ENCODE measurements at places on chromosomes 6 and 20. TPM values are rescaled to one million over a fixed set of nuclear protein-coding genes. Genes with fewer than 3 reads are reported as not detected.
A peak's percentile ranks its signal among the peaks of the same experiment; 100 is the strongest.

Gene EFCAB8
- total RNA-seq: 0.07 TPM

- no peak for DNase-seq
Observed at GRCh38 chr6:79134699-79135474, 56.8 kb upstream of the PHIP start.

DNA sequence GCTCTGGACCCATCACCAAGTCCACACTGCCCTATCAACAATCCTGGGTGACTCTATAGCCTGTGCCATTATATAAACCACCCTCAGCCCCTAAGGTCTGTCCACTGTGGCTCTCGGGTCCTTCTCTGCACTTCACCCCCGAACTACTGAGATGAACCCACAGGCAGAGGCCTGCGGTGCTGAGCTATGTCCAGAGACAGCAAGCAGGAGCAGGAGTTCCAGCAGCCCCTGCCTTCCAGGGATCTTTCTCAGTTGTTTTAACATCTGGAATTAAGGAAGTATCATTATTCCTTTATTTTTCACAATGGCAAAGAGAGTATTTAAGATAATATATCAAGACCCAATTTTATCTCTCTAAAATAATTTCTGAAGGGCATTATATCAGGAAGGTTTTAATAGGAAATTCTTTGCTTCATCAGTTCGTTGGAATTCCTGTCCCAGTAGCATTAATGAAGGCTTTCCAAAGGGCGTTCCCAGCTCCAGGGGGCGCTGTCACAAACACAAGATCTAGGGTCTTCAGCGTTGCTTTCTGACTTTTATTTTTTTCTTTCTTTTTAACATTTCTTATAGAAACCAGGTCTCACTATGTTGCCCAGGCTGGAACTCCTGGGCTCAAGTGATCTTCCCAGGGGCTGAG lies 27.3 kb downstream of the RRBP1 start:
- DNase-seq: no peak

GRCh38 chr20:1665345-1665744 lies 7.8 kb upstream of the SIRPG start:
- no peak for DNase-seq

- no peak for DNase-seq
Observed at GRCh38 chr20:8020314-8021079, 936 bp upstream of the TMX4 start.

GRCh38 chr6:167517254-167517916 lies 192.5 kb downstream of the TTLL2 start:
- no peak for DNase-seq

DNA sequence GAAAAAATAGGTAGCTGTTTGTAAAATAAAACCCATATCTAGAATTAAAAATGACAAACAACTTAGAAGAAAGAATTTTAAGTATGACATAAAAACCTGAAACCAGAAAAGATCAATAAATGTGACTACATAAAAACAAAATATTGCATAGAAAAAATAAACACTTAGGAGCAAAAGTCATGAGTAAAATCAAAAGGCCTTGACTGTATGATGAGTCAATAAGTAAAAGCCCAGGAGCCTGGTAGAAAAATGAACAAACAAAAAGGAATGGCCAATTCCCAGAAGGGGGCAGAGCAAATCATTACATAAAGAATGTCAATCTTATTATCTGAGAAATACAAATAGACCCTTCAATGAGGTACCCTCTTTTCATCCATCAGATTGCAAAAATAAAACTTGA lies 20.7 kb upstream of the ENPP1 start:
- no peak for DNase-seq

GRCh38 chr20:38937000-38937399 lies 10.8 kb downstream of the FAM83D start:
- no peak for DNase-seq

- DNase-seq: no peak
Observed at GRCh38 chr6:122580737-122581136, 29.5 kb upstream of the PKIB start.

GRCh38 chr20:9884061-9884460 lies 45.2 kb upstream of the PAK5 start:
- DNase-seq: no peak

DNA sequence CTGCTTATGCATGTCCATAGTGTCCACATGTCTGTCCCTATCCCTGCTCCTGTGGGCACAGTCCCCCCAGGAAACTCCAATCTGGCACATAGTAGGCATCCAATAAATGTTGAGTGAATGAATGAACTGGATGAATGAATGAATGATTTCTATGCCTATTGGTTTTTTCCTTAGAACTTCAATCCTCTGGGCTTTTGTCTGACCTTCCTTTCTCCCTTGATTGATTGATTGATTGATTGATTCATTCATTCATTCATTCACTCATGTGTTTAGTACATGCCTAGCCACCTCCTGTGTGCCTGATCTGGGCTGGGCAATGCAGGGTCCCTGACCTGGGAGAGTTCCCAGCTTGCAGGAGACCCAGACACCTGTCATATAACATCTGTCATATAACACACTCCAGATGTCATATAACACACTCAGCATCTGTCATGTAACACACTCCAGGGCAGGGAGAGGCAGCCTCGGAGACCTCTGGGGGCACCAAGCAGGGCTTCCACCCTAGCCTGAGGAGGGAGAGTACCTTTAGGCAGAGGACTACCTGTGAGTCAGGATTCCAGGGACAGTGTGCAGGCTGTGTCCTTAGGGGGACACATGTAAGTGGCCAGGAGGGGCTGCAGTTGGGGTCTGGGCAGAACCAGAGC lies 17.9 kb downstream of the VSTM2L start:
- DNase-seq: no peak

DNA sequence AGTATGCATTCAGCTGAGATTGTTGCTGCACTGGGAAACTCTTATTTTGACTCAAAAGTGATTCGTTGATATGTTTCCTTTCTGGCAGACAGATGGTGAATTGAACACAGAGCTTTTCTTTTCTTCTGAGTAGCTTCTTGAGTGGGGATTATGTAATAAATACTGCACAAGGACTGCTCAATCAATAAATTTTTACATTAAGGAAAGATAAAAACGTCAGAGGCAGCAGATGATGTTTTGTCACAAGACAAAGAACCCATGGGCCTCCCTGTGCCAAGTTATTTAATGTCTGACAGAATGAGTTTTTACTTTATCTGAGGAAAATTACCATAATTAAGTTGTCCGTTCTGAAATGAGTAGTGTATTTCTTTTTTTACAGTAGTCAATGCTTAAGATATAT lies 460.3 kb downstream of the UTRN start:
- no peak for DNase-seq

DNA sequence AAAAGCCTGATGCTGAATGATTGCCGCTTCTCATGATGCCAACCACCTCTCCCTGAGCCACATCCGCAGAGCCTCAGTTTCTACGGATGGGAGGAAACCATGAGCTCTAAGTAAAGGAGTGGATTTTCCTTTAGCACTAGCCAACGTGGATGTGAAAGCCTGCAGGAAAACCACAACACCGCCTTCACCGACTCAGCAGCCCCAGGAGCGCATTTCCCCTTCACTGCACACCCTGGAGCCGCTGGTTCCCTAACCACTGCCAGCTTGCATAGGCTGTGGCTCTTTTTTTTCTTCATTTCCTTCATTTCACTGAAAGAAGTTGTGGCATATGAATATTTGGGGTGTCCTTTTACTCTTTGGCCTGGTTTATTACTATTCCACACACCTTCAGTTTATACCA lies 50.5 kb upstream of the SSTR4 start:
- DNase-seq: no peak

DNA sequence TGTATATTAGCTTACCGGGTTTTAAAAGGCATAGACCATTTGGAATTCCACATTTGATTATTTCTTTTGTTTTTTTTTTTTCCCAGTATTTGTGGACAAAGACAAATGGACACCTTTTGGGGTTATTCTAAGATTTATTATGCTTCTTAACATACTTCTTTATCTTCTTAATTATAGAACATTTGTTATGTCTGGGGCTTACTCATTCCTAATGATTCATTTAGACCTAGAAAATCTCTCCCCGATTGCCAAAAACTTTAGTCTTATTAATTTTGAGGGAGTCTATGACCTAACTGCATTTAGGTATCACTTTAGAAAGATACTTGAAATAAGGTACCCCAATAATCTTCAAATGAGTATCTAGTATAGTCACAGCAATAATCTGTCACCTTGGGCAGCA lies 170.7 kb upstream of the PREP start:
- no peak for DNase-seq

DNA sequence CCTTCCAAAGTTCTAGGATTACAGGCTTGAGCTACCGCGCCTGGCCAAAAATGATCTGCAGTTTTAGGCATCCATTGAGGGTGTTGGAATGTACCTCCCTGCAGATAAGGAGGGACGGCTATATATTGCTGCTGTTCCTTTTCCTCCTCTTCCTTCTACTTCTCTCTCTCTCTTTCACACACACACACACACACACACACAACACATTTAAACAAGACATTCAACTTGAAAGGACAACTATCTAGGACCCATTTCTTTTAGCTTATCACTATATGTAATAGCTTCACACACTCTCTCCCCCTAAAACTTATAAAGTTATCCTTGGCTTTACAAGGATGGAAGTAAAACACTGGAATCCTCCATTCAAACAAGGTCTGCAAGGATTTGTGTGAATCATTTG lies 260.6 kb downstream of the PHACTR1 start:
- no peak for DNase-seq

GRCh38 chr20:53072923-53073579 lies 100.9 kb downstream of the TSHZ2 start:
- DNase-seq: no peak

- DNase-seq: no peak
Observed at GRCh38 chr6:46059608-46060007, 43.9 kb upstream of the CLIC5 start.

- DNase-seq: no peak
Observed at GRCh38 chr20:49513517-49513916, 31.0 kb upstream of the KCNB1 start.

DNA sequence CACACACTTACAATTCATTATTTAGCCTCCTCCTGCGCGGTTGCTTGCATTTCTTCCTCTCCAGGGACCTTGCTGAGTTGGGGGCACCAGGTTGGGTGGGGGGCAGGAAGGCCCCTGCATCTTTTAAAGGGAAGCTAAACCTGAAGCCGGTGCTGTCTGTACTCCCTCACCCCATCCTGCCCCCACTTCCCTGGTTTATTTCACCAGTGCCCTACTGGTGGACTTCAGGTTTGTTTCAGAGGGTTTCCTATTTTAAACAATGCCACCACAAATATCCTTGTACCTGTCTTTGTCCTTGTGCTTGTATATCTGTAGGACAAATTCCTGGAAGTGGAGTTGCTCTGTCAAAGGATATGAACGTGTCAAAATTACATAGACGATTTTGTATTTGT lies 21.0 kb downstream of the PTK7 start:
- no peak for DNase-seq

- no peak for DNase-seq
Observed at GRCh38 chr6:155093430-155093829, 98.3 kb downstream of the TIAM2 start.

DNA sequence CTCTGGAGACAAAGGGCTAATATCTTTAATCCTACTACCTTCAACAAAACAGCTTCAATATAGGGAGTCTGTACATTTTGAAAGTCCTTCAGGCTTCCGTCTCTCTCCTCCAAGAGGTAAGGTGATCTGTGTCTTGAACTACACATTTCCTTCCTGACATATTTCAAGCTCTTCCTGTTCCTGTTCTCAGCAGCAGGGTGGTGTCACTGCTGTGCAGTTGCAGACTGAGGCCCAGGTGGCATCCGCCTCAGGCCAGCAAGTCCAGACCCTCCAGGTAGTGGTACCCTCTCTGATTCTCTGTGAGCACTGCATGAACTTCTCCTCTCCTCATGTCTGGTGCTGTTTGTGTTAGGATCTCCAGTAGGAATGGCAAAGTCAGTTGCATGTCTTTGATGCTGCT lies 7.8 kb downstream of the NFYA start:
- DNase-seq: no peak

- DNase-seq: no peak
Observed at GRCh38 chr20:50693001-50693400, 1.7 kb upstream of the RIPOR3 start.

Gene PHACTR3
- total RNA-seq: not detected

Gene SLC23A2
- 11.0 TPM for total RNA-seq

GRCh38 chr6:104632588-104632987 lies 227.1 kb downstream of the HACE1 start:
- no peak for DNase-seq

- peak; percentile 3 for DNase-seq
Observed at GRCh38 chr20:38304845-38305447, 990 bp downstream of the BPI start.

GRCh38 chr20:50725724-50726005 lies 5.7 kb upstream of the PARD6B start:
- DNase-seq: no peak

DNA sequence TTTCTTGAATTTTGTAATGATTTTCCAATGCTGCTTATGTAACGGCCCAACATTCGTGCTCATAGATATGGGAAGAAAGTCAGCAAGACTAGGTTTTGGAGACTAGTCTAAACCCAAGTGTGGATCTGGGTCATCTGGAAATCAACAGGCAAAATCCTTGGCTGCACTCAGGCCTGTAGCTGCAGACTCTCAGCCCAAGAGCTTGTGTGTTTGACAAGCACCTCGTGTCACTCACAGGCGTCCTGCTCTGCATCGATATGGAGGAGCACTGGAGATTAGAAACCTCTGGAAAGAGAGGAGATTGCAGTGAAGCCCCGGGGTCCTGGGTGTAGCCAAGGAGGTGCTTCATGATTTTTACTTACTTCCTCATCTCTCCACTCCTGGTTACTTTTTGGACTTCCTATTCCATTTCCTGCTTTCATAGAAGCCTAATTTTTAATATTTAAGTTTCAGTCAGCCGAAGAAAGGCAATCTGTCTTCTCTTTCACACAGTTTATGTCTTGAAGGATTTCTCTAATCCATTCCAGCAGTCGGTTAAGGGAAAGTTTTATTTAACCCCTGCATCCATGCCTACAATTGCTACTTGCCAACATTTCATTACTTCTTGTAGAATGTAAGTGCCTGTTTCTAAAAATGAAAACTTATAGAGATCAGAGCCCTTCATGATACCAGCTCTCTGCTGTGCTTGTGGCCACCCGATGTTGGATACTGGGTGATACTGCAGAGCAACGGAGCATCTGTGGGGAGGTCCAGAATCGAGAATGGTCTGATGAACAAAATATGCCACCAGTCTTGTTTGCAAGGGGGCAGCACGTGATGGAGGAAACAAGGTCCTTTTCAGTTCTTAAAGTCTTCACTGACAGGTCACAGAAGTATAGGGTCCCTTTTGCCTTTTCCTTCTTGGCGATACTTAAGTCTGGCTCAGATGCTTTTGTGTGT lies 296.3 kb downstream of the QKI start:
- no peak for DNase-seq

Gene HLA-DRB5
- not detected for total RNA-seq

Gene TGM3
- total RNA-seq: not detected

GRCh38 chr6:34806738-34807453 lies 15.0 kb downstream of the BLTP3A start:
- no peak for DNase-seq

GRCh38 chr20:62902926-62903615 lies 23.2 kb downstream of the DIDO1 start:
- no peak for DNase-seq

DNA sequence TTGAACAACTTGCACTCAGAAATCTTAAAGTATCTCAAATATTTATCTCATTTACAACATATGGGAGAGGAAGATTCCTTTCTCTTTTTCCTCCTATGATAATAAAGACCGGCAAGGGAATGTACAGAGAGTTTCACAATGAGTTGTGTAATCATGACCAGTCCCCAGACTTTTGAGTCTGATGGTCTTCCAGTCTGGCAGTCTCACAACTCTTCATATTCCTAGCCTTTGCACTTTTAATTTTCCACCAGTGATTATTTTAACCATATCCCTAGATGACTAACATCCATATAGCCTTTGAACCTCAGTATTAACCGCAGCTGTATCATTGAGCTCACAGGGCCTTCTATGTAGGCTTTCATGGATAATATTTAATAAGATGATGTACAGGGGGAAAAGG lies 278.5 kb downstream of the KHDC1L start:
- DNase-seq: no peak
